ENCODE measurements at places on chromosomes 3 and 15.

DNA sequence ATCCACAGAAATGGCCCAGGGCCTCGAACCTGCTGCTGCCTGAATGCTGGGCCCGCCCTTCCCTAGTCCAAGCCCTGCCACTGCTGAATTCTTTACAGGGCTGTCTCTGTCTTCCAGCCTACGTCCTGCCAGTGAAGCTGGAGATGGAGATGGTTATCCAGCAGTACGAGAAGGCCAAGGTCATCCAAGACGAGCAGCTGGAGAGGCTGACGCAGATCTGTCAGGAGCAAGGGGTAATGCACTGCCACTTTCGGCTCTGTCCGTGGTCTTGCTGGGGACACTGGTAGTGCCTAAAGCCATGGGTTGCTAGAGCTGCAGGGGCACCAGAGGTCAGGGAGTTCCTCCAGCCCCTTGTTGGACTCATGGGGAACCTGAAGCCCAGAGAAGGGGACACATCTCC lies 115.7 kb downstream of the TMEM266 start:
- no peak for DNase-seq

DNA sequence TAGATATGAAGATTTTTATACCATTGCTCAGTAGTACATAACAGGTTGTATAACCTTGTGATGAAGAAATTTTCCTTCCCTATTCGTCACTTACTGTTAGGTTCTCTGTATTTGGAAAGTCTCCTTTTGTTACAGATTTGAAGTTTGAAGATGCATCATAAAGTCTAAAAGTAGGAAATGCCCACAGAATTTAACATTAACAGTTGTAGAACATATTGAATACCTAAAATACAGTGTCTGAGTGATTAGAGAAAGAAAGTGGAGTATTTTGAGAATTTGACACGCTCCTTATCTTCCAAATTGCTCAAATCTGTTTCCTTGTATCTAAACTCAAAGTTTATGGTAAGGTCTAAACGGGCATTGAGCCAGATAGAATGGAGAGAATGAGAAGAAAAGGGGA lies 111.3 kb downstream of the MBNL1 start:
- no peak for DNase-seq

DNA sequence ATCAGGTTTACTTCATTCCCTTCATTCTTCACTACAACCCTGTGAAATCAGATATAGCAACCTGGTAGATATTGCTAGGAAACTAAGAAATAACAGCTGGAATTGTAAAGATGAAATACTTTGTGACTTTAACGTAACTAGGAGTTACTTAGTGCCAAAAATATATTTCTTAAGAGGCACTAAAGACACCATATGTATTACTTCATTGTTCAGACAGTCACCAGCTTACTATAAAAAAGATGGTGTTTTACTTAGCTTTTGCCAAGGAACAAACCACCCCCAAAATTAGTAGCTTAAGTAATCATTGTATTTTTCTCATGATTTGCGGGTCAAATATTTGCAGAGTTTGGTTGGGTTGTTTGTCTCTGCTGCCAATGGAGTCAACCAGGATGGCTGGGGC lies 62.5 kb downstream of the PROS1 start:
- DNase-seq = no peak

DNA sequence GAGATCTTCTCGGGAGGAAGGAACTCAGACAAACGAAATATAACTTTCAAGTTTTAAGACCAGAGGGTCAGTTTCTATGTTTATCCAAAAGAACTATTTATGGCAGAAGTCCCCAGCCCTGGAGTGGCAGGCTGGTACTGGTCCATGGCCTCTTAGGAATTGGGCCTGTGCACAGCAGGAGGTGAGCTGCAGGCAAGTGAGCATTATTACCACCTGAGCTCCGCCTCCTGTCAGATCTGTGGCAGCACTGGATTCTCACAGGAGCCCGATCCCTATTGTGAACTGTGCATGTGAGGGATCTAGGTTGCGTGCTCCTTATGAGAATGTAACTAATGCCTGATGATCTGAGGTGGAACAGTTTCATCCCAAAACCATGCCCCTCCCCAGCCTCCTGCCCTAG lies 14.3 kb upstream of the HPS3 start:
- no peak for DNase-seq
